NCI-H748 treated with DMSO at 0.1 percent for 48 hours (cell line): ENCODE measurements at places on chromosomes 16 and 17.

DNA sequence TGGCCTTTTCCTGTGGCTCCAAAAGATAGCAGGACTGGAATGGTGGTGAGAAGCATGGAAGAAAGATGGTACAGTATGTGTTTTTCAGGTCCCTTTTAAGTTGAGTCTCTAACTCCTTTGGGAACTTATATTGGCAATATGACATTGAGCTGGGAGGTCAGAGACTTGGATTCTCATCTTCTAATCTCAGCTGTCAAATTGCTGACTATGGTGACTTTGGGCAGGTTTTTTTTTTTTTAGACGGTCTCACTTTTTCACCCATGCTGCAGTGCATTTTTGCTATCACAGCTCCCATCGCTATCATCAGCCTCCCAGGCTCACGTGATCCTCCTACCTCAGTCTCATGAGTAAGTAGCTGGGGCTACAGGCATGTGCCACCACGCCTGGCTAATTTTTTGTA, 15.1 kb upstream of the CDK5R1 start:
- no peak for DNase-seq

DNA sequence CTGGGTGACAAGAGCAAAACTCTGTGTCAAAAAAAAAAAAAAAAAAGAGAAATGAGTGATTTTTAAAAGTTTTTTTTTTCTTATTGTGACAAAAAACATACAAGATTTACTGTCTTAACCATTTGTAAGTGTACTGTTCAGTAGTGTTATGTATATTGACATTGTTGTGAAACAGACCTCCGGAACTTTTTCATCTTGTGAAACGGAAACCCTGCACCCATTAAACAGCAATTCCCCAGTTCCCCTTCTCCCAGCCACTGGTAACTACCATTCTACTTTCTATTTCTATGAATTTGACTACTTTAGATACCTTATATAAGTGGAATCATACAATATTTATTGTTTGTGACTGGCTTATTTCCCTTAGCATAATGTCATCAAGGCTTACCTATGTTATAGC, 18.7 kb downstream of the DUS2 start:
- no peak for DNase-seq

- no peak for DNase-seq
Measured at GRCh38 chr16:81374550-81374949, 59.8 kb downstream of the GAN start.

DNA sequence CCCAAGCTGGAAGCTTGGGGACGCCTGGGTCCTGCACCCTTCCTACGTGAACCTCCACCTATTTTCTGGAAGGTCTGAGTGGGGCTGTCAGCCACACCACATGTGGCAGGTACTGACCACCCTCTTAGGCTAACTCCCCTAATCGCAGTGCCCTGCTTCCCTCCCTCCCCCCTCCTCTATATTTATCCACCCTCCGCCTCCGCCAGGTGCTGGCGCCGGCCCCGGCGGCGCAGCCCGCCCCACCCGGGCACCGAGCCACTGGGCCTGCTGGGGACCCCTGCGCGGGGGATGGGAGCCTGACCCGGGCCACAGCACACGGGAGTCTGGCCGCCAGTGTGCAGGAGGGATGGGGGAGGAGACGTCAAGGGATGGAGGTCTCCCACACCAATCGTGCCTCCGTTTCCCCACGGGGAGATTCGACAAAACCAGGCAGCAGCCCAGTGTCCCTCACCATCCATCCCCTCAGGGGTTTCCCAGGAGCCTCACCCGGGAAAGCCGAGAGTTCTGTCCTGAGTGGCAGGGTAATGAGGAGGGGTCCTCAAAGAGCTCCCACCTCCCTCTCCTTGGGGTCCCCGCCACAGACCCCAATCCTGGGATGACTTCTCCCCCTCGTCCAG, 1.3 kb downstream of the PLEKHH3 start:
- peak; percentile 16 for DNase-seq

GRCh38 chr16:16021988-16022682, 72.7 kb downstream of the ABCC1 start:
- DNase-seq = no peak

- no peak for DNase-seq
Measured at GRCh38 chr17:77148940-77149510, 8.3 kb downstream of the SEC14L1 start.

GRCh38 chr17:81365148-81365600, 30.1 kb upstream of the BAHCC1 start:
- DNase-seq = no peak

DNA sequence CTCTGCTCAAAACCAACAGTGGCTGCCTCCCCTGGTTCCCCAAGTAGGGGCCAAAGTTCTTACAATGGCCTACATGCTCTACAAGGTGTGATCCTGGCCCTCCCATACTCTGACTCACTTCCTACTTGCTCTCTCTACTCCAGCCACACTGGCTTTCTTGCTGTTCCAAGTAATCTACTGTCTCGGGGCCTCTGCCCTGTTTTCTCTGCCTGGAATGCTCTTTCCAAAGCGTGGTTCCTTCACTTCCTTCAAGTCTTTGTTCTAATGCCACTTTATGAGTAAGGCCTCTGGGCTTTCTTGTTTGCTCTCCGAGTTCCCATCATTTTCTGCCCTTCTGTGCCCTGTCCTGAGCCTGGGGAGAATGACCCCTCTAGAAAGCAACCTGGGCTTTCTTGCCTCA, 4.1 kb upstream of the CDH3 start:
- no peak for DNase-seq

DNA sequence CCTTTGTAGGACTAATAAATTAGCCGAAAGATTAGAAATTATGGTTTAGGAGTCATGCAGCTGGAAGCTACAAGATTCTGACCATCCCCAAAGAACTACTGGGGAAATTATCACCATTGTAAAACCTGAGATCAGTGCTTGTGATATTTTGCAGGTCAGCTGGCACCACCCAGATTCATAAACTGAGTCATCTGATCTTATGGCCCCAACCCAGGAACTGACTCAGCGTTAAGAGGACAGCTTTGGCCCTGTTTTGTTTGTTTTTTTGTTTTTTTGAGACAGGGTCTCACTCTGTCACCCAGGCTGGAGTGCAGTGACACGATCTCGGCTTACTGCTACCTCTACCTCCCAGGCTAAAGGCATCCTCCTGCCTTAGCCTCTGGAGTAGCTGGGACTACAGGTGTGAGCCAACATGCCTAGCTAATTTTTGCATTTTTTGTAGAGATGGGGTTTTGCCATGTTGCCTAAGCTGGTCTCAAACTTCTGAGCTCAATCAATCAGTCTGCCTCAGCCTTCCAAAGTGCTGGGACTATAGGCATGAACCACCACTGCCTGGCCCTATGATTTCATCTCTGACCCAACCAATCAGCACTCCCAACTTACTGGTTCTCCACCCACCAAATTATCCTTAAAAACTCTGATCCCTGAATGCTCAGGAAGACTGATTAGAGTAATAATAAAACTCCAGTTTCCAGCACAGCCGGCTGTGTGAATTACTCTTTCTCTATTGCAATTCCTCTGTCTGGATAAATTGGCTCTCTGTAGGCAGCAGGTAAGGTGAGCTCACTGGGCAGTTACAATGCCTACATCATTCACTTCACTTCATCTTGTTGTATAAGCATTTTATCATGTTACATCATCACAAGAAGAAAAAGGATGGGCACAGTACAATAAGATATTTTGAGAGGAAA, 79.4 kb upstream of the KSR1 start:
- DNase-seq = no peak

GRCh38 chr16:22887445-22887844, 73.5 kb downstream of the HS3ST2 start:
- DNase-seq = no peak
